ENCODE measurements at places on chromosomes 5 and 9. TPM values are rescaled to one million over a fixed set of nuclear protein-coding genes. Genes with fewer than 3 reads are reported as not detected.

The SYK gene
- 222 TPM for total RNA-seq

DNA sequence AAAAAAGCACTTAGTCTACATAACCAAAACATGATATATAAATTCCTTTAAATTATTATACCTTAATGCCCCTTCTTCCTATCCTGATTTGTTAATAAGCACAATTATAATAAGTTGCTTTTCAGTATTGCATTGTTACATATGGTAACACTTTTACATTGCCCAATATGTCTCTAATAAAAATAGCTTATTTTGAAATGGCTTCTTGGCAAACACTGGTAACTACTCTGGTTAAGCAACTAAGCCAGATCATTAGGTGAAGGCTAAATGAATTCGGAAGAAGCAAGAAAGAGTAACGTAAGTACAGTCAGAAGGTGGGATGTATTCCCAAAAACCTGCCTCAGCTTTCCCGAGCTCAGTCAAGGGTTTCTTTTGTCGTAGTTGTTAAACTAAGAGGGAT is 85.3 kb downstream of the TTC39B start:
- H3K4me3 ChIP-seq, result no peak overlapping the region
- peaks cover 13% of the 10 kb centered on the region for H3K4me1 ChIP-seq
- DNase-seq, result no peak
- no peaks in the 10 kb centered on the region for H3K36me3 ChIP-seq
- no peaks in the 10 kb centered on the region for H3K27me3 ChIP-seq
- H3K27ac ChIP-seq, result no peak overlapping the region

DNA sequence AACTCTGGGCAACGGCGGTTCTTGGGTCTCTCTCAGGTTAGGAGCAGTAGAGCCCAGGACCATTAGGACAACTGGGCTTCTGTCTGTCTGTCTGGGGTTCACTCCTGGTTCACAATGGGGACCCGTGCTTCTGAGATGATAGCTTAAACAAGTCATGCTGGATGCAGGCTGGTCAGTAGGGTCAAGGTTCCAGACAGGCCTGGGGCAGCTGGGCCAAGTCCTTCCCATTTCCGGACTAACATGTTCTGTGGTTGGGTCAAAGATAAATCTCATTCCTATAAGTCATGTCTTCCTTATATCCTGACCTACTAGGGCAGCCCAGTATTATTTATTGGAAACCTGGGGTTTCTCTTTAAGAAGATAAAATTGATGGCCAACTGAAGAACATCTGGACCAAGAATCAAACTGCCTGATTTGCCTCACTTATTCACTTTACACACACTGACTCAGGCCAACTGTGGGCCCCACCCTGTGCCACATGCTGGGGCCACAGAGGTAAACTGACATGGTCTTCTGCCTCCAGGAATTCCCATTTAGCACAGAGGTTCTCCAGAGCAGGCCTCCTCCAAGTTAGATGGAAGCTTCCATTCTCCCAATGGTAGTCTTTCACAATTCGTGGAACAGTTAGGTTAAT is 8.3 kb downstream of the HDHD3 start:
- H3K36me3 ChIP-seq, result peaks cover 12% of the 10 kb centered on the region
- H3K27ac ChIP-seq, result no peak overlapping the region
- no peaks in the 10 kb centered on the region for H3K27me3 ChIP-seq
- DNase-seq, result no peak

GRCh38 chr9:93147632-93148031 is 13.6 kb upstream of the NINJ1 start:
- no peaks in the 10 kb centered on the region for H3K27me3 ChIP-seq
- H3K27ac ChIP-seq, result no peak overlapping the region
- no peak for DNase-seq
- H3K36me3 ChIP-seq, result no peaks in the 10 kb centered on the region

The WNT8A gene
- total RNA-seq, result not detected

DNA sequence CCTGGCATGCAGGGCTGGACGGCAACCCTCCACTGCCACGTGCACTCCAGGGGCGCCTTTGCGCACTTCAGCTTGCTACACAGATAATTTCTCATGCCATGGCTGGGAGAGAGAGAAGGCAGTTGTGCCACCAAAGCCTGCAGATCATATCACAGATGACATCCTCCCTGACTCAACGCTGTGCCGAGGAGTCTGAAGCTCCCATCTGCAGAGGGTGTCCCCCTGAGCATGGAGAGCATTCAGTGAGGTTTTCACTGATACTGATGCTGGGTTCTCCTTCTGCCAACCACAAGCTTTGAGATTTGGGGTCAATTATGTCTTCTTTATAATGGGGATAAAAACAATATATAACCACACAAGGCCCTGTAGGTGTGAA is 607.4 kb upstream of the ADAMTS16 start:
- H3K4me1 ChIP-seq, result no peaks in the 10 kb centered on the region
- no peak for DNase-seq
- no peaks in the 10 kb centered on the region for H3K27me3 ChIP-seq
- H3K36me3 ChIP-seq, result no peaks in the 10 kb centered on the region
- H3K27ac ChIP-seq, result no peak overlapping the region

GRCh38 chr5:124902097-124902821 is 155.8 kb upstream of the ZNF608 start:
- H3K4me3 ChIP-seq, result peak overlapping the region; percentile 72
- peak; percentile 37 for DNase-seq
- peak overlapping the region; percentile 88 for H3K27ac ChIP-seq
- peaks cover 40% of the 10 kb centered on the region for H3K4me1 ChIP-seq

DNA sequence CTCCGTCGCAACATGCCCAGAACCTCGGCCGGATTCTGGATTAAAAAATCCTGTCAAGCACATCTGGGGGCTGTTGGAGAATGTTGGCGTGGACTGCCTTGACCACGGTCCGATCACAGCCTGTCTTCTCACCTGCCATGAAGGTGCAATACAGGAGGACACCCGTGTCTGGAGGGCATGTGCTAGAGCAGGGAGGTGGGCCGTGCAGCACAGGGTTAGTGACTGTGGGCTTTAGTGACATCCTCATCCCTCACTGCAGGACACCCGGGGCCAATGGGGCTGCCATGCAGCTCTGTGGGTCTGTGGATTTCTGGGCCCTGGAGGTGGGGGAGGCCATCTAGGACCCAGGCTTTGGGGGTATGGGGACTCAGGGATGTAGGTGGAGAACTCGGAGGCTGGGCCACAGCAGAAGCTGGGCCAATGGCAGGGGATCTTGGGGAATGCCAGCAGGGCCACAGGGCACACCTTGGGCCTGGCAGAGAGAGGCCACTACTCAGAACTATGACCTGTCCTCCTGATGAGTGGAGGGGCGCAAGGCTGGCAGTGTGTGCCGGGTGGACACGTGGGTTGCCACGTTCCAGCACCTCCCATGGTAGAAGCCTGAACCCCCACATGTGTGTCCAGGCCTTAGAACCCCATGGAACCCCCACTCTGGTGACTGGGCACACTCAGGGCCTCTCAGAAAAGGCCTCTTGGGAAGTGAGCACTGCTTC is 23.3 kb downstream of the ZDHHC11B start:
- H3K4me3 ChIP-seq, result no peak overlapping the region
- H3K36me3 ChIP-seq, result no peaks in the 10 kb centered on the region
- DNase-seq, result peak; percentile 7
- H3K27me3 ChIP-seq, result peaks cover 8% of the 10 kb centered on the region
- no peak overlapping the region for H3K27ac ChIP-seq
- H3K4me1 ChIP-seq, result no peaks in the 10 kb centered on the region

- peaks cover 20% of the 10 kb centered on the region for H3K4me1 ChIP-seq
- peak overlapping the region; percentile 90 for H3K27ac ChIP-seq
- no peaks in the 10 kb centered on the region for H3K27me3 ChIP-seq
- H3K36me3 ChIP-seq, result no peaks in the 10 kb centered on the region
Measured at GRCh38 chr9:7936163-7936562, 136.6 kb upstream of the DMAC1 start.

GRCh38 chr5:112772124-112772523 is 34.4 kb downstream of the APC start:
- peaks cover 46% of the 10 kb centered on the region for H3K36me3 ChIP-seq
- H3K4me1 ChIP-seq, result no peaks in the 10 kb centered on the region
- DNase-seq, result no peak
- no peaks in the 10 kb centered on the region for H3K27me3 ChIP-seq

DNA sequence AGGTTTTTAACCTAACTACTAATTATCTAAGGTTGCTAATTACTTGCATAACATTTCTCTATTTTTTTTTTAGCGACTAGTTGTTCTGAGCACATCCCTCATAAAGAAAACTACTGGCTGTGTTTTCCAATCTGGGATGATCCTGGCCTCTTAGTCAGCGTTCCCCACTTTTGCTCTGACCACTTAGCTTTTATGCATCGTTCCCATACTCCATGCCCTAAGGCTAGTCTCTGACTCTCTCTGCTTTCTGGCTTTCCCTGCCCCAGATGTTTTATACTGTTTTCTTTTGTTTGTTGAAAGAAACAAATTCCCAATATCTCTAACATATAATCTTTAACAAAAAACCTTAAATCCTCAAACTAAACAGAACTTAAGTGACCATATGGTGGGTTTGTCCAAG is 217.9 kb downstream of the SPATA31D1 start:
- H3K27ac ChIP-seq, result no peak overlapping the region
- DNase-seq, result no peak
- H3K4me1 ChIP-seq, result peaks cover 27% of the 10 kb centered on the region
- H3K36me3 ChIP-seq, result peaks cover 7% of the 10 kb centered on the region

GRCh38 chr9:112753725-112754124 is 3.2 kb downstream of the SNX30 start:
- H3K4me1 ChIP-seq, result peaks cover 50% of the 10 kb centered on the region
- no peak overlapping the region for H3K27ac ChIP-seq
- no peaks in the 10 kb centered on the region for H3K27me3 ChIP-seq
- peaks cover 3% of the 10 kb centered on the region for H3K36me3 ChIP-seq
- H3K4me3 ChIP-seq, result no peak overlapping the region
- DNase-seq, result no peak

The STX17 gene
- 39.2 TPM for total RNA-seq

GRCh38 chr5:66720780-66721179 is 124.6 kb downstream of the MAST4 start:
- no peaks in the 10 kb centered on the region for H3K4me1 ChIP-seq
- H3K36me3 ChIP-seq, result no peaks in the 10 kb centered on the region
- H3K4me3 ChIP-seq, result no peak overlapping the region
- H3K27ac ChIP-seq, result no peak overlapping the region

GRCh38 chr9:97220894-97221477 is 86.5 kb upstream of the CCDC180 start:
- H3K4me3 ChIP-seq, result peak overlapping the region; percentile 78
- peaks cover 42% of the 10 kb centered on the region for H3K27me3 ChIP-seq
- no peak overlapping the region for H3K27ac ChIP-seq
- DNase-seq, result no peak
- no peaks in the 10 kb centered on the region for H3K36me3 ChIP-seq

- no peak overlapping the region for H3K4me3 ChIP-seq
- H3K27ac ChIP-seq, result no peak overlapping the region
- no peaks in the 10 kb centered on the region for H3K27me3 ChIP-seq
- H3K4me1 ChIP-seq, result peaks cover 15% of the 10 kb centered on the region
- no peaks in the 10 kb centered on the region for H3K36me3 ChIP-seq
Measured at GRCh38 chr5:66475731-66476130, 120.5 kb upstream of the MAST4 start.
